Fibroblast of mammary gland (primary cell): ENCODE measurements at places on chromosomes 12 and 14.

GRCh38 chr12:20320552-20320951 lies 47.8 kb upstream of the PDE3A start:
- no peak for DNase-seq

DNA sequence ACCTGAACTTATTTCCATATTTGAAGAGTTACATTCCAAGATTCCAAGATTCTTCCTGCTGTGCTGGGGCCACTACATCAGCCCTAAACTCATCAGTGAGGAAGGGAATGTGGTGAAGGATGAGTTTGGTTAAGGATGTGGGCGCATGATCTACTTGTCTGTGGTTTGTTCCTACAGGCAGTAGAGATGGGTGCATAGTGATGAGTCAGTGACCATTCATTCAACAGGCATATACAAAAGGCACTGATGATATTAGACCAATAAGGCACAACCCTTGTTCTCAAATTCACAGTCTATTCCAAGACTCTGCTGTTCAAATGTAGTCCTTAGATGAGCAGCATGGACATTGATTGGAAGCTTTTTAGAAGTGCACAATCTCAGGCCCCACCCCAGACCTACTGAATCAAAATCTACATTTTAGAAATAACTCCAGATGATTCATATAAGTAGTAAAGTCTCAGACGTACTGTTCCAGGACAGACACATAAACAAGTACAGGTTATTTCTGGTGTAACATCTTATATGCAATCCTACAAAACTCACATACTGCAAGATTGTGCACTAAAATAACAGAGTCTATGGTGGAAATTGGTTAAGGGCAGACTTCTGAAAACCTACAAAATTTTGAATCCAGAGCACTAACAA lies 47.7 kb upstream of the MAP3K9 start:
- DNase-seq: peak; percentile 95

DNA sequence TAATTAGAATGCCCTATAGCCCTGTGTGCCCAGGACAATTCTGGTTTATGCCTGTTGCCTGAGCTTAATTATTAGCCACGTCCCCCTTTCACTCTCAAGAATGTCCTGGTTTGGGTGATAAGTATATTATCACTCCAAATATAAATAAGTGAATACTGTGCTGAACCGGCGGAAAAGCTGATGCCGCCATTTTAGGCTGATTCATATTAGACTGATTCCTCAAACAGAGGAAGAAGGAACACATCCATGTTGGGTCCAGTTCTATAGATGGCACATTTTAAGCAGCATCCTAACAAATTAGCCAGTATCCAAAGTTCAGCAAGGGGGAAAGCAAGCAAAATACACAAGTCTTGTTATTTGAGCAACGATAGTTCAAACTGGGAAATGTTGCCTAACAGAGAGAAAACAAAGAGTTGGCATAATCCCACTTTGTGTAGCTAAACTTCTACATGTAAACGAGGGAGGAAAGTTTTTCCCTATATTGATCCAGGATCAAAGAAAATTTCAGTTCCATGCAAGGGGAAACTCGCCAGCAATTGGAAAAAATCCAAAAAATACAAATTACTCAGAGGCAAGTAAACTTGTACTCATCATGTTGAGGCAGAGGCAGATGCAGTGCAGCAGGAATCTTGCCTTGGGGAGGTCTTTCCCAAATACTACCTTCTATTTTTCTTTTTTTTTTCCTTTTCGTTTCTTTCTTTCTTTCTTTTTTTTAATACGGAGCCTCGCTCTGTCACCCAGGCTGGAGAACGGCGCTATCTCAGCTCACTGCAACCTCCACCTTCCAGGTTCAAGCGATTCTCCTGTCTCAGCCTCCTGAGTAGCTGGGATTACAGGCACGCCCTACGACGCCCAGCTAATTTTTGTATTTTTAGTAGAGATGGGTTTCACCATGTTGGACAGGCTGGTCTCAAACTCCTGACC lies 96.2 kb downstream of the ITPR2 start:
- DNase-seq: peak; percentile 73

DNA sequence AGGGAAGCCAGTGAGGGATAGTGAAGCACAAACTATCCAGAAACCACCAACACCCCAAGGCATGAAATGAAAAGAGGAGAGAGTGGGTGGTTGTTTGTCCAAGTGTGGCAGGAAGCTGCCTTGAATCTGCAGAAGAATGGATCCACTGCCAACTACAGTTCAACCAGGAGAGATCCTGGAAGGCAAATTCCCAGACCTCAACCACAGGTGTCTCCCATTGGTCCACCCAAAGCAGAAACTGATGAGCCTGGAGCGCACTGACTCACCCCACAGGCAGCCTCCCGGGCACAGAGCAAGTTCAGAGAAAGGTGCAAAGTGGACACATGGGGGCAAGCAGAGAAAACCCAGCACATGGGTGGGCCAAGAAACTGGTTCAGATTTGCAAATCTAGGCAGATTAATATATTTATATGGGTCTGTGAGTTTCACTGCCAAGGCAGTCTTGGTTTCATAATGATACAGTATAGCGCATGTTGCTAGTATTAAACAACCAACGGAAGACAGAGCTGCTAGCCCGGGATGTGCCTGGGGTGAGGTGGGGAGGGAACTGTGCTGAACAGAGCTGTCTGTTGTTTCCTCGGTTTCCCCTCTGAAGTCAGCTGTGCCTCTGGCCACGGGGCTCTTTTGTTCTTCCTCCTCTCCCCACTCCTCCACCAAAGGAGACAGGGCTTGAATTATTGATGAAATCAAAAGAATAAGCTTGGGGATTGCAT lies 416.2 kb upstream of the CCDC196 start:
- no peak for DNase-seq

DNA sequence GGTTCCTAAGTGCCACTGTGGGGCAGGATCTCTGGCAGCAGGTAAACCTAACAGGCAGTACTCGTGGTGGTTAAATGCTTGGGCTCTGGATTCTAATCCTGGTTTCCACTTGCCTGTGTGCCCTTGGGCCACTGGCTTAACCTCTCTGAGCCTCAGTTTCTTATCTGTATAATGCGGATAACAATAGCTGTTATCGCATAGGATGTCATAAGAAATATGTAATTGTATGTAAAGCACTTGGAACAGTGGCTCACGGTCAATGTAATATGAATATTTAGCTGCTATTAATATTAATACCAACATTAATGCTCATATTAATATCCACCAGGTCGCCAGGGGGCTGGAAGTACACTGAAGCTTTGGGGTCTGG lies 16.8 kb downstream of the FOXN4 start:
- DNase-seq: no peak

- peak; percentile 64 for DNase-seq
Measured at GRCh38 chr14:31934767-31935266, 142.3 kb upstream of the ARHGAP5 start.

DNA sequence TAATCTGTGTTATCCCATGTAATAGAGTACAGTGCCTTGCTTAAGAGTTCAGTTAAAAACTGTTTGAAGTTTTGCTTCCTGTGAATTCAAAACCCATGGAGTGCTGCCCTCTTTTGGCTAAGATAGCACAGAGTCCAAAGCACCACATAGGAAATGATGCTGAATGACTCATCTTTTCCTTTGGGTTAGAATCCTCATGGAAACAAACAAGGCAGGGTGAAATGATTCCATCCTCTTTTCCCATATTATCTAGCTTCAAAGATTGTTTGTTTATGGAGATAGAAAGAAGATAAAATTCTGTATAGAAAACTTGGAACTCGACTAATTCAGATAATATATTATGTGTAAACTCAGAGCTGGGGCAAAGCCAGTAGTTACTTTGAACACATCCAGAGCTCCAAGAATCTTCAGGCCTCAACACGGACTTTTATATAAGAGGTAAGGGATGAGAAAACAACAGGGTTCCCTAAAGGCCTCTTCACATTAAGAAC lies 87.4 kb downstream of the OTOGL start:
- DNase-seq: peak; percentile 96

DNA sequence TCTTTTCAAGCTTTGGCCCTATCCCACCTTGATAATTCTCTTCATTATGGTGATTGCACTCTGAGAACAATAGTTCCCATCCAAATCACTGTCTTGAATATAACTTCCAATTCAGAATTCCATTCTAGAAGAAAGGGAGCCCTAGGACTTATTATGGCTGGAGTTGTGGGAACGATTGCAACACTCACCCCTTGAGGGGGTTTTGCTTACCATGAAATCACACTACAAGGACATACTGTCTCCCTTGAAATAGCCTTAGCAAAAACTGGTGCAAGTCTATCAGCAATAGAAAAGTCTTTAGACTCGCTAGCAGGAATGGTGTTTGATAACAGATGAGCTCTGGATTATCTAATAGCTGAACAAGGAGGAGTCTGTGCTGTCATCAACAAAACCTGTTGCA lies 31.4 kb upstream of the OXA1L start:
- DNase-seq: no peak

- DNase-seq: no peak
Measured at GRCh38 chr12:5305886-5306545, 125.9 kb upstream of the NTF3 start.

- DNase-seq: peak; percentile 81
Measured at GRCh38 chr14:60989599-60989998, 8.6 kb downstream of the SLC38A6 start.

DNA sequence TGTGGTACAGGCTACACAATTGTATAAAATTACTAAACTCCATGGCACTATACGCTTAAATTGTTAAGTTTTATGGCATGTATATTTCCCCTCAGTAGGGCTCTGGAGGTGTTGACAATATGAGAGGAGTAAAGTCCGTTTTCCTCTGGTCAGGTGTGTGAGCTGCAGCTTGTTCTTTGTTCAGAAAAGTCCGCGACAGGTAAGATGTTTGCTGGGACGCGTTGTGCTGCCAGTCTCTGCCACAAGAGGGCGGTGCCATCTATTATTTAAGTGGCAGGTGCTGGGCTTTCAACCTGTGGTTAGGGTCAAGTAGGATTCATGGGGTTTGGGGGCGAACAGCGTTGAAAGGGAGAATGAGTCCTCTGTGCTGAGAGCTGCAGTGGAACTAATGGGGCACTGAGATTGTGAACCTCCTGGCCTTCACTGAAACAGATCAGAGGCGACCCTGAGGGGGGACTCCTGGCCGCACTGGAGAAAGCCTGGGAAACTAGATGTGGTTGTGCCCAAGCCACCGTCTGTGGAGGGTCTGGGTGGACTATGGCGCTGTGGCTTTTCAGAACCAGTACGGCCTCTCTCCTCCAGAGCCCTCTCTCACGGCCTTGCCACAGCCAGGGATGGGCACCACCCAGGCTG lies 179.0 kb downstream of the SLC15A4 start:
- DNase-seq: no peak

DNA sequence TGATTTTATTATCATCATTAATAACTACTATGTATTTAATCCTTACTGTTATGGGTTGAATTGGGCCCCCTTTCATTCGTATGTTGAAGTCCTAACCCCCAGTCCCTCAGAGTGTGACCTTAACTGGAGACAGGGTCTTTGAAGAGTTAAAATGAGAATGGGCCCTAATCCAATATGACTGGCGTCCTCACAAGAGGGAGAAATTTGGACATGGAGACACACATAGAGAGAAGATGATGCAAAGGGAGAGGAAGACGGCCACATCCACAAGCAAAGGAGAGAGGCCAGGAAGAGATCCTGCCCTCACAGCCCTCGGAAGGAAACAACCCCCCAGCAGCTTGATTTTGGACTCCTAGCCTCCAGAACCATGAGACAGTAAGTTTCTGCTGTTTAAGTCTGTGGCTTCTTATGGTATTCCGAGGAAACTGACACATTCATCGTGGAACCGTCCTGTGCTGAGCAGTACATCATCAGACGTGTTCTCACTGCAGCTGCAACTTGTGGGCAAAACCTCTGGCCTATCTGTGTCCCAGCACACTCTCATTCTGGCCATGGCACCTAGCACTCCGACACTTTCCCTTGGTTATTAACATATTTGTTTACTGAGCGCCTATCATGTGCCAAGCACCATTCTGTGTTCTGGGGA lies 127.6 kb downstream of the SLC38A6 start:
- no peak for DNase-seq

GRCh38 chr12:22533155-22533554 lies 11.2 kb downstream of the C2CD5 start:
- DNase-seq: no peak

DNA sequence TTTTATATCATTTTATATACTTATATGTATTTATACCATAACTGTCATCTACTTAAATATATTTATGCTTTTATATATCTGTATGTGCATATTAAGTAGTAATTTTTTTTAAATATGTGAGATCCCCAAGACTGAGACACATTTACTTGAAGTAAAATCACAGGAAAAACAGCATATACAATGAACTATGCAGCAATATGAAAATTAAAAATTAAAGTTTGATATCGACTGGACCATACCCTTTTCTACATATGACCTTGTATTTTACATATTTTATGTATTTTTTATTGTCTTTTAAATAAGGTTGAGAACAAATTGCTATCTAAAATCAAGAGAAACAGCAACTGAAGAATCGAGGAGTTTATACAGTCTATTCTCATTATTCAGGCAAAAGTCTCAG lies 50.0 kb downstream of the TSPAN19 start:
- no peak for DNase-seq

- DNase-seq: no peak
Measured at GRCh38 chr14:96581026-96581425, 78.8 kb downstream of the PAPOLA start.

DNA sequence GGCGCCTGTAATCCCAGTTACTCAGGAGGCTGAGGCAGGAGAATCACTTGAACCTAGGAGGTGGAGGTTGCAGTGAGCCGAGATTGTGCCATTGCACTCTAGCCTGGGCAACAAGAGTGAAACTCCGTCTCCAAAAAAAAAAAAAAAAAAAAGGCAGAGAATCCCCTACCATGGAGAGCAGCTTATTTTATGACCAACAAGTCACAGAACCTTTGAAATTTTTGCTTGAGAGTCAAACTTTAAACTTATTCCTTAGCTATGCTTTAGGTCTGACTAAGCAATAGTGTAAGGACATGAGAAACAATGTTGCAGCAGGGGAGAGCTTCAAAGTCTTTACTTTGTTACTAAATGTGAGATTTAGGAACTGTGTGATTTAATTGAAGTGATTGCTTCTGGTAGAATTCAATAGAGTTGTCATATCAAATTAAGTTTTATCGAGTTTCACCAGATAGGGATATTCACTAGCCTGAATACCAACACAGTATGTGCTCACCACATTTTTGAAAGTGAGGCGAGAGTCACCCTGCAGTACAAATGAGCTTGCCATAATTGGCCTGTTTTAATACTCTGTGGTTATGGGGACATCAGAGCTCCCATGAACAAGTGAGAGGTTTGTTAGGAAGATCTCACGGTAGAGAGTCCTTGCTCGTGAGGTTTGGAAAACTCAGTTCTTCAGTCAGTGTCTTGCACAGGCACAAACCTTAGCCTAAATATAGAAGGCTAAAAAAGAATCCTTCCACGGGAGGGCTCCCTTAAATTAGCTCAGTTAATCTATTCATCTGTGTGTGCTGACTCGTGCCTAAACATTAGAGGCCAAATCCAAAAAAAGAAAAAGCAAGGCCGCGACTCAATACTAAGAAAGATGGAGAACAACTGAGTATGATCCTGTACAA lies 108.6 kb downstream of the SAMD4A start:
- no peak for DNase-seq

DNA sequence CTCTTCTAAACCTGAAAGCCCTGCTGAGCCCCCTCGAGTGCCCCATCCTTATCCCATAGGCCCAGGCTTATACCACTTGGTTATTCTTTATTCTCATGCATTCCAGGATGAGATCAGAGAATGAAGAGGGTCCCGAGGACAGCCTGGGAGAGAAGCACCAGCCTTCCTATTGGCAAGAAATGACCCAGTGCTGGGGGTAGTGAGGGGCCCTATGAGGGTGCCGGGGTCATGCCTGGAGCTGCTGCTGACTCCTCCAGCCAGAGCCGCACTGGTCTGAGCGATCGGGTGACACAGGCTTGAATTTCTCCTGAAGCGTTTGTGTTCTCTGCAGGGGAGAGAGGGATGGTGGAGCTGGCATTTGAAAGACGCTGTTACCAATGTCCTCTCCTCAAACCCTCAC lies 18.1 kb downstream of the MORN3 start:
- DNase-seq: no peak
